Activated naive CD8-positive, alpha-beta T cell treated with anti-CD3 and anti-CD28 coated beads, Interleukin-2, amount 10 ng/mL, durations not matched to agents 7 days and 5 days (primary cell): ENCODE measurements at places on chromosomes 1 and 21. TPM values are rescaled to one million over a fixed set of nuclear protein-coding genes. Genes with fewer than 3 reads are reported as not detected.

GRCh38 chr1:4375812-4376211 lies 278.6 kb upstream of the AJAP1 start:
- no peak for DNase-seq

DNA sequence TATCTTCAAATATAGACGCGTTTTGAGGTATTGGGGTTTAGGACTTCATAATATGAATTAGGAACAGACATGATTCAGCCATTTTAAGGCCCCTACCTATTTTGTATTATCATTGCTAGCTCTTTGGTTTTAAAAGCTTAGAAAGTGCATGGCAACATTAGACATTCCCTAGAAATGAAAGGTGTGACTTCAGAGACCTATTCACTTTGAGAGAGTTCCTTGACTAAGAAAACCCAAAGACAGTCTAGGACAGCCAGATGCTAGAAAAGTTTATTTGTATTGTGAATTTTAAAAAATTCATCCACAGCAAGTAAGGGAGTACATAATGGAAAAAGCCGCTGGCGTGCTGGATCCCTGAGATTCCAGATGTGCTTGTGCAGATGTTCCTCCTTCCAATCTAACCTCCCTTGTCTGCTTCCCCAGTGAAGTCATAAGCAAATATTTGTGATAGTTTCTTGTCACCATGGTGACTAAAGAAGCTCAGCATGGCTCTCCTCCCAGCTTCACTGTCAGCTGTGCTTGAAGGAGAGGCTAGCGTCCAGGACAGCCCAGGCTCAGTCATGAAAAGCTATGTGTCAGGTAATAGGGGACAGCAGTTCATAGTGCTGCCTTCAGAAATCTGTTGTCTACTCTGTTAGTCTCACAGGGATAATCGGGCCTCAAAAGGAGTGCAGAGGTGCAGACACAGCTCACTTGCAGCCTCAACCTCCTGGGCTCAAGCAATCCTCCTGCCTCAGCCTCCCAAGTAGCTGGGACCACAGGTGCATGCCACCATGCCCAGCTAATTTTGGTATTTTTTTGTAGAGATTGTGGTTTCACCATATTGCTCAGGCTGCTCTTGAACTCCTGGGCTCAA lies 34.8 kb downstream of the KPNA6 start:
- no peak for DNase-seq

- no peak for DNase-seq
These were observed 33.9 kb upstream of the SELENON start for GRCh38 chr1:25765923-25766589.

DNA sequence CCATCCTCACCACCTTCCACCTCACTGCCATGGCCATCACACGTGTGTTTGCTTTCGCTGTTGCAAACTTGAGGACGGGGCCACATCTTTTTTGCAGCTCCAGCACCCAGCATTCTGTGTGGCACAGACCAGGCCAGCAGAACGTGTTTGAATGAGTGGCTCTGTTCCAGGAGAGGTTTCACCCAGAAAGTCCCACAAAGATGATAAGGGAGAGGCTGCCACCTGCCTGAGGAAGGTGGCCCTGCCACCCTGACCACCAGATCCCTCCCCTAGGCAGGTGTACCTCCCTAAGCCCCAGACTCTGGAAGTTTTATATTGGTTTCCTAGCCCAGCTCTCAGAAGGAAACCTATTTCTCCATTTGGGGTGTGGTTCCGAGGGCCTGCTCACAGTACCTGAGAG lies 252.1 kb downstream of the KAZN start:
- no peak for DNase-seq

DNA sequence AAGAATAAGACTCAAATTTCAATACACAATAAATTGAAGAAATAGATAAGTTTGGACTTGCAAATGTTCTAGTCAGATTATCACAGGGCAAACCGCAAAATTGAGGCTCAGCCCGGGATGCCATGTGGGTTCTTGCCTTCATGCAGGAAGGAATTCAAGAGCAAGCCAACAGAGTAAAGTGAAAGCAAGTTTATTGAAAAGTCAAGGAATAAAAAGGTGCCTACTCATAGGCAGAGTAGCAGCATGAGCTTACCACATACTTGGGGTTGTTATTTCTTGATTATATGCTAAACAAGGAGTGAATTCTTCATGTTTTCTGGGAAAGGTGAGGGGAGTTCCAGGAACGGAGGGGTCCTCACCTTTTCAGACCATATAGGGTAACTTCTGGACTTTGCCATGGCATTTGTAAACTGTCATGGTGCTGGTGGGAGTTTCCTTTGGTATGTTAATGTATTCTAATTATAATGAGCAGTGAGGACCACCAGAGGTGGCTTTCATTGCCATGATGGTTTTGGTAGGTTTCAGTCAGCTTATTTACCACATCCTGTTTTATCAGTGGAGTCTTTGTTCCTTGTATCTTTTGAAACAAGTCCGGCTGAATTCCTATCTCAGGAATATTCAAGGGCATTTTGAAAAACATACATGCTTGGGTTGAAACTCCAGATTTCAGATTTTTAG lies 2.0 kb upstream of the OR2AK2 start:
- DNase-seq, result no peak

DNA sequence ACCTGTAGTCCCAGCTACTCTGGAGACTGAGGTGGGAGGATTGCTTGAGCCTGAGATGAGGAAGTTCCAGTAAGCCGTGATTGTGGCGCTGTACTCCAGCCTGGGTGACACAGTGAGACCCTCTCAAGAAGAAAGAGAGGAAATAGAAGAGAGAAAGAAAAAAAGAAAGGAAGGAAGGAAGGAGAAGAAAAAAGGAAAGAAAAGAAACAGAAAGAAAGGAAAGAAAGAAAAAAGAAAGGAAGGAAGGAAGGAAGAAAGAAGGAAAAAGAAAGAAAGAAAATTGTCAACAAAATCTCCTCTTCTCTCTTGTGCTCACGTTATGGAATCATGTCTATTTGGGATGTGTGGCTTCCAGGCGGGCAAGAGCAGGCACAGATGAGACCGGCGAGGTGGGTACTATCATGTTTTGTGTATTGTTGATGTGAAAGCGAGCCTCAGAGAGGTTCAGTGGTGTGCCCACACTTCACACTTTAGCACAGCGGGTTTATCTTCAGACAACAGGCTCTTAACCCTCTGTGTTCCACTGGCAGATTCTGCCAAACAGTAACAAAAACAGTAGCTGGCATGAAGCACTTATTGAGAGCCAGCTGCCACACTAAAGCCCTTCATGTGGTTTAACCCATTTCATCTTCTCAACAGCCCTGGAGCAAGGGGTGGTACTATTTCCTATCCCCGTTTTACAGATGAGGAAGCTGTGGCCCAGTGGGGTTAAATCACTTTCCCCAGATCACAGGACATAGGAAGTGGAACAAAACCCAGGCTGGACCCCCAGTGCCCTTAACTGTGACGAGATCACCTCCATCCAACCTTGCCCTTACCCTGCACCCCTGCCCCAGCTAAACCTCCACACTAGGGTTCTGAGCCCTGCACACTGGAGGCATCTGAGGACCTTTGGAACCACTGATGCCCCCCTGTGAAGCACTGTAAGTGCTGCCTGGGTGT lies 94.7 kb upstream of the TARDBP start:
- no peak for DNase-seq

PDZK1IP1 gene
- total RNA-seq, result not detected
